Fibroblast of skin of back (primary cell): ENCODE measurements at places on chromosomes 12 and 14.
A peak's percentile ranks its signal among the peaks of the same experiment; 100 is the strongest.

GRCh38 chr14:70086685-70087379 lies 101.9 kb downstream of the SLC8A3 start:
- peak; percentile 35 for DNase-seq

GRCh38 chr12:104865080-104865479 lies 93.0 kb downstream of the SLC41A2 start:
- DNase-seq, result no peak

DNA sequence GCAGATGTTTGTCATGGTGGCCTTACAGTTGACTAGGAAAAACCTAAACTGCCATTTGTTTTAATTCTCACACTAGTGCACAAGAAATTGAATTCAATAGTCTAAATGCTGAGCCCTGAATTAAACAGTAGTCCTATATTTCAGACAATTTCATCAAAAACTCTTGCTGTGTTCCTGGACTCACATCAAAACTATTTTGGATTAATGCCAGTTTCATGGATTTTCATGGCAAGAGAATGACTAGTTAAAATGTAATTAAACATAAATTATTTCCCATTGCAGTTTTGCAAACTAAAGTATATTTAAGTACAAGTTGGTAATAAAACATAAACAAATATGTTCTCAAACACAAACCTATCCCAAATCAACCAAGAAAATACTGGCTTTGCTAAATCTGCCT lies 468.0 kb upstream of the PRICKLE1 start:
- peak; percentile 37 for DNase-seq

DNA sequence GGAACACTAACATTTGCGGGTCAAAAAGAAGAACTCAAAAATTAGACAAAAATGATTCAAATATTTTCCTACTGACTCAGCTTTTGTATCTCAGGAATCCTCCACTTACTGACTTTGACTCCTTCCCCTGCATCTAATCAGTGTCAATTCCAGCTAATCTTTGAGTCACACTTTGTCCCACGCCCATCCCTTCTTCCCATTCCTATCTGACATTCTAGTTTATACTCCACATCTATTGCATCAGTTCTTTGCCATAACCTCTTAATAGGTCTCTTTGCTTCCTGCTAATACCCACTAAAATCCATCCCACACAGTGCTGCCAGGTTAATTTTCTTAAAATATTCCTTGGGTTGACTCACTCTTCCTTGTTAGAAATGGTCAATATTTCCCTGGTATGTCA lies 19.1 kb downstream of the BBS10 start:
- DNase-seq, result peak; percentile 94

DNA sequence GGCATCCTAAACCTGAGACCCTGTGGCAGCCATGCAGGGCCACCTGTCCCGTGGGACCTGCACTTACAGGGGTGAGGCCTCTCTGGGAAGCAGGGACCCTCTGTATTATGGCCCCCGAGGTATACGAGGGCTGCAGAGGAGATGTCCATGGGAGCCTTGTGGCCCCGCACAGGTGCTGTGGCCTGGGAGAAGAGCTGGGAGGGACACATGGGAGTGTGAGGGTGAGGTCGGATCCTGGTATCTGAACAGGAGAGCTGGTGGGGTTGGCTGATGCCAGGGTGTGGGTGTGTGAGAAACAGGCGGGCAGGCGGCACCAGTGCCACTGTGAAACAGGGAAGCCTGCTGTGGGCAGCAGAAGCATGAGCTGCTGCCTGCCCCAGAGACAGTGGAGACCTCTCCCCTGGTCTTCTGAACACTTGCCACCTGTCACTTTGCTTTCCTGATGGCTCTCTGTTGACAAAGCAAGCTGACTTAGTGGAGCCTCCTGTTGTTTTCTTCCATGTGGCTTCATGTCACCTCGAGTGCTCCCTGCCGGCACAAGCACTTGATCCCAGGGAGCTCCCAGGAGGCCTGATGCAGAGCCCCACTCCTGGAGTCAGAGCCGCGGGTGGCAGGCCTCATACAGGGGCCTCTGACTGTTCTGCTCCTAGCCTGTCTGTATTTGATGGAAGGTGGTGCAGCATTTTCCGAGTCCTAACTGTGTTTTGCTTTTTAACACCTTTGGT lies 19.8 kb upstream of the AMN start:
- DNase-seq, result no peak

GRCh38 chr14:82394916-82395315 lies 861.3 kb upstream of the SEL1L start:
- no peak for DNase-seq

DNA sequence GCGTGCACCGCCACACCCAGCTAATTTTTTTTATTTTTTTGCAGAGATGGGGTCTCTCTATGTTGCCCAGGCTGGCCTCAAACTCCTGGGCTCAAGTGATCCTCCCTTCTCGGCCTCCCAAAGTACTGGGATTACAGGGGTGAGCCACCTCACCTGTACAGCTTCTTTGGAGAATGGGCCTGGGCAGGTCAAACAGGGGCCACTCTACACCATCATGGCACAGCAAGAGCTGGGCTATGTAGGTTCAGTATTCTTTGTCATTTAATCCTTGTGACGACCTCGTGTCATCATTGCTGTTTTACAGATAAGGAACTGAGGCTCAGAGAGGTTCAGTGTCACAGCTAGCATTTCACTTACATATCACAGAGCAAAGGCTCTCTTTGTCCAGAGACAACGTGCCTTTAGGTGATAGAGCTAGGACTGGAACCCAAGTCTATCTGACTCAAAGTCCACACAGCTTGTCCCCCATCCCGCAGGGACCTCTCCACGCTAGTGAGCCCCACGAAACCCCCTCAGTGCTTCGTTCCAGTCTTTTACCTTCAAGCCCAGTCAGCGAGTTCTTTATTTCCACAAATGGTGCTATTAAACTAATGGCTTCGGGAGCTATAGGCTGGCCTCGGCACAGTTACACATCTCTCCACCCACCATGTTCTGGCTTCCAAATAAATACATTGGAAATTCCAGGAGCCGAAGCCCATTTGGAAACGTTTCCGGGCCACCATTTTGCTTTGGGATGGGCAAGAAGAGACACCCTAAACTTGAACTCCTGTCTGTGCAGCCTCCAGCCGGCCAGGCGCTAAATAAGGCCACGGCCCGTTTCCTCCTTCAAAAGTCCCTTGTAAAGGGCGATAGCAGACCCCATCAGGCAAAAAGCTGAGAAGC lies 660 bp upstream of the MAP1LC3B2 start:
- DNase-seq, result no peak

- DNase-seq, result no peak
Measured at GRCh38 chr12:74985293-74985985, 224.2 kb downstream of the KCNC2 start.

GRCh38 chr12:45634273-45634917 lies 95.1 kb upstream of the ARID2 start:
- DNase-seq, result no peak

DNA sequence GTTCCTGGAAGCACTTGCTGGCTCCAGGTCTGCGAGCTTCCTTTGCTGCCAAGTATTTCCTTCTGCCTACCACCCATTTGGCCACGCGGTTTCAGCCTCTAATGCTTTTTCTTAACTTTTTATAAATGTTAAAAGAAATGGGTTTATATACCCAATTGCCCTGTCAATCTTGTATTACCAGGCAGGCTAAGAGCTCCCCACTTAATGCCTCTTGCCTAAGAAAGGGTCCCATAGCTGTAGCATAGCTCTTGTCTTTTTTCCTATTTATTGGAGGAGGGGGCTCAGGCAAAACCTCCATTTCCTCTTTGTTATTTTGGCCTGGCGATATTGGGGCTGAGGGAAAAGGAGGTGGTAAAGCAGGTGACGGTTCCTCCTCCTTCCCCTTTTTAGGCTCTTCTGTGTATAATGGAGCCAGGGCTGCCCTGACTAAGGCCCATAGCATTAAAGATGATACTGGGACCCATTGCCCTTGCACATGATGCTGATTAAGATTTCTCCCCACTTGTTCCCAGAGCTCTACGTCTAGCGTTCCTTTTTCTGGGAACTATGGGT lies 21.6 kb upstream of the BLTP3B start:
- no peak for DNase-seq

DNA sequence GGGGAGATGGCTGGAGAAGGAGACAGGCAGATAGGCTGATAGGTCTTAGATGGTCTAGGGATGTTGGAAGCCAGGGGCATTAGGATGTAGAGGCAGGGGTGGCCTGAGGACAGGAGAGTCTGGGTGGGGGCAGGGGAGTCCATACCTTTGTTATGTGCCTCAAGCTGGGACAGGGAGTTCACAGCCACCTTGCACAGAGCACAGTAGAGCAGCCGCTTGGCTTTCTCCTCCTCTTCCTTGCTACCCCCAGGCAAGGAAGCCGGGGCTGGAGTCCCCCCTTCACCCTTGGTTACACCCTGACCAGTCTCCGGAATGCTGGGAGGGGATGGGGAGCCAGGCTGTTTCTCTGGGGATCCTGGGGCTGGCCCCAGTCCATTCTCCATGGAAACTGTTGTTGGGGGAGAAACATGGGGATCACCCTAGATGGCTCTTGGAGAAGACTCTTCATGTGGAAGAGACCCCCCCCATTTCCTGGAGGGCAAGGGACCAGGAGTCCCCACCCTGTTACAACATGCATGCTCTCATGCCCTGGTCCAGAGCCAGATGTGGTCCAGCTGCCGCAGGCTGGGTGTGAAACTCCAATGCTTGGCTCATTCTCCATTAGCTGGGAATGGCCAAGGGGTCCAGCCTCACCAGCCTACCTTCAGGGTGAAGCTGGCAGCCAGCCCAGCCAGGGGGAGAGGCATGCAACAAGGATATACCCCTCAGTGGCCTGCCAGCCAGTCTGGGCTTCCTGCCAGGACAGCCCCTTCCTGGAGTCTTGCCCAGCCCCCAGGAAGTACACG lies 7.2 kb upstream of the GPR84 start:
- DNase-seq, result no peak

GRCh38 chr14:76909266-76909665 lies 83.1 kb downstream of the LRRC74A start:
- no peak for DNase-seq

GRCh38 chr12:92365836-92366235 lies 220.2 kb upstream of the BTG1 start:
- DNase-seq, result no peak

DNA sequence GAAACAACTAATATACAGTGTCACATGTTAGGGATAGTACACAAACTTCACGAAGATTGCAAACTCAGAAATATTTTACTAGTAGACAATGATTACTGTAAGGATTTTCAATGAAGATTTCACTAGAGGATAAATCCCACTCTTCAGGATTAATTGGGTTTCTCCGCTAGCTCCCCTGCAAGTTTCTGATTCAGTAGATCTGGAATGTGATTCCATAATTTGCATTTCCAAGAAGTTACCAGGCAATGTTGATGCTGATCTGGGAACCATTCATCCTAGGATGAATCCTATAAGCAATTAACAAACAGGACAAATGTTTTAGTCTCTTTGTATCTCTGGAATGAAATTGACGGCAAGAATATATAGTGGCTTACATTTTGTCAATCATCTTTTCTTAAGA lies 272.4 kb downstream of the ALX1 start:
- peak; percentile 22 for DNase-seq

- no peak for DNase-seq
Measured at GRCh38 chr12:57464569-57464968, 5.0 kb downstream of the GLI1 start.

DNA sequence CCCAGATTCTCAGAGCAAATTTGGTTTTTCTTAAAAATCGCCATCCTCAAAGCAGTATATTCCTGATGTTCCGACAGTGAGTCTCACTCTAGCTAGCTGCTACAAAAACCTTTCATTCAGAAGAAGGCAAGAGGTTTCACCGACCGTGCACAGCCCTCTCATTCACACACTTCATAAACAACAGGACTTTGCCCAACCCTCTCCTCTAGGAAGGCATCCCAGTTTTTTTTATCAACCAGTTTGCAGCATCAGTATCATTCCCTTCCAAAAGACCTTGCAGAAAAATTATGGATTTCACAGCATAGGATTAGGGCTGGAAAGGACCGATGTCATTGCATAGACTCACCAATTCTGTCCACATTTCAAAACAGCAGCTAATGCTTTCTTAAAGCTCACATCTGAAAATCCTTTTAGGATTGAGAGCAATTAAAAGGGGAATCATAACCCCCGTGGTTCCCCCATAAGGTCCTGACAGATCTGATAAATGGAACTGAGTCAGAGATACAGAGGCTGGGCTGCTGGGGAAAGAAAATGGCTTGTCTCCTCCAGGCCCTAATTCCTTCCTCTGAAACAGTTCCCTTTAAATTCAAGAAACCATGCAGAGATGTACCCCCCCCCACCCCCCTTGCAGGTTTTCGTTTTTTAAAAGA lies 597 bp downstream of the SVOP start:
- no peak for DNase-seq

DNA sequence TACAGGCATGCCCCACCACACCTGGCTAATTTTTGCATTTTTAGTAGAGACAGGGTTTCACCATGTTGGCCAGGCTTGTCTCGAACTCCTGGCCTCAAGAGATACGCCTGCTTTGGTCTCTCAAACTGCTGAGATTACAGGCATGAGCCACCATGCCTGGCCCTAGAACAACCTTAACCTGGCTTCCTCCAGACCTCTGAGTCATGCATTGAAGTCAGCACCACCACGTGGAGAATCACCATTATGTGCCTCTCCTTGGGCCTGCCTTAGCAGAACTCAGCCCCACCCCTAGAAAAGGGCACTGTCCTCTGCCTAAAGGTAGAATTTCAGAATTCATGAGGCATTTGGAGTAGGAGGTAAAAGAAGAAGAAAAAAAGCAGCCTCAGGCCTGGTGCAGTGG lies 49.0 kb downstream of the LIMA1 start:
- DNase-seq, result no peak

- DNase-seq, result no peak
Measured at GRCh38 chr14:68359022-68359836, 433.6 kb downstream of the ZFP36L1 start.

DNA sequence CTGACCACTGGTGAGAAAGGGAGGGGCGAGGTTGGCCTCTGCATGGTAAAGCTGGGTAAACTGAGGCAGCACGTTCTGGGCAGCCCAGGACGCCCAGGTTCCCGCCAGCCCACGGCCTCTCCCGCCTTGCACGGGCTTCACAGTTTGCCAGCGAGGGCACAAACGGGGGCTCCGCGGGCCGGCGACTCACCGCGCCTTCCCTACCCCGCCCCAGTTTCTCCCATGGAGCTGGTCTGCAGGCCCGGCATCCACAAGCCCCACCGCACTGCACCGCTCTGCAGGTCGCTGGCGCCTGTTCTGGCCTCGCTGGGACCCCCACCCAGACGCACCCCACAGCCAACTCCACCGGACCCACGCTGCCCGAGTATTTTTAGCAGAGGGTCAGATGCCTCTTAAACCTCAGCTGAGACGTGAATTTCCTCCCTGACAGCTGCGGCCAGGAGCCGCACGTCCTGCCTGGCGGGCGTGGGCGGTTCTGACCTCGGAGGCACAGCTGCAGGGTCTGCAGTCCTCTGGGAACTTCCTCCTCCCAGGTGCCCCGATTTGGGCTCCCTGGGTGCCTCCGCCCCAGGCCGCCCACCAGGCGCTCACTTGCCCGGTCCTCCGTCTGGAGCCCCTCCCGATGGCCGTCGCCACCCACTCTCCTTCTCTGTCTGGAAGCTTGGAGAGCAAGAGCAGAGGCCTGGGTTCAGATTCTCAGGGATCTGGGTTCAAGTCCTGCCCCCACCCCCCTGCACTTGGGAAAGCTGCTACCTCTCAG lies 29.5 kb upstream of the INF2 start:
- DNase-seq, result no peak

DNA sequence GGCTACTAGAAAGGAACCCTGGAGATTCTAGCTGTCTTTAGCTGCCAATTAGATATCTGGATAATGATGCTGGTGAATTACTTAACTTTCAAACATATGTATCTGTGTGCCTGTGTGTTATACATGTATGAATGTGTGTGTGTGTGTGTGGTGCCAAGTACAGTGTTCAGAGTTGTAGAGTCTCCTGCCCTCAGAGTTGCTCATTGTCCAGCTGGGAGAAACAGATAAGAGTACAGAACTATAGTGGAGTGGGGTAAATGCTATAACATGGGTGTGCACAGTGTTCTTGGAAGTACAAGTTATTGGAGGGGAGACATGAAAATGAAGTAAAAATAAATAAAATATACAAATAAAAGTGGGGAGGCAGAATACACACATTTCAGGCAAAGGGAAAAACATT lies 23.6 kb upstream of the ADAM20 start:
- DNase-seq, result no peak
